NCI-H1417 treated with DMSO at 0.1 percent for 48 hours (cell line): ENCODE measurements at places on chromosomes 13 and 19.

- DNase-seq = no peak
These were observed 808.6 kb upstream of the ARGLU1 start for GRCh38 chr13:107376341-107377125.

- no peak for DNase-seq
These were observed 48.1 kb downstream of the SCEL start for GRCh38 chr13:77583581-77583980.

DNA sequence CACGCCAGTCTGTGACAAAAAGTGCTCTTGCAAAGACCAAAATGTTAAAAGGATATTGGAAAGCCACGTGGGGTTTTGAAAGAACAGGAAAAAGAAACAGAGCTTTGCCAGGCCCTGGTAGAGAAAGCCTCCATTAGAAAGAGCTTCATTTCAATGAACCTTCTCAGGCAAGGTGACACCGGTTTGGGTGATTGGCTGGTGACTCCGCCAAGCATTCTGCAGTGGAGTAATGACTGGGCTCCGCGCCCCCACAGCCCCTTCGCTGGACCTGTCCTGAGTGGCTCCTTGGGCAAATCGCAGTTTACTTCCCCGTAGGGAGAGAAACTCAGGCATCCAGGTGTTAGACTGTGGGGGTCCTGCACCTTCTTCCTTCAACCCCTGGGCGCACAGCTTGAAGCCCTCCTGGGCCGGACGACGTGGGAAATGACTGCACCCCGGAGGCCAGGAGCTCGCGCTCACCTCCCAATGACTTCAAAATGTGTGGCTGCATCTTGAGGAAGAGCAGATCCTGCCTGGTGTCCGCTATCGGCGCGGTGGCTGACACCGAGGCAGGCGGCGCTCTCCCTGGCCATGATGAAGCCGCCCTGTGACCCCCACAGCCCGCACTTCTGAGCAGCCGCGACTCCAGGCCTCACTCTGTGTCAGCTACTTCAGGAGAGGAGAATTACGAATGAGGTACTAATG, 444.6 kb upstream of the SGCG start:
- DNase-seq = no peak

GRCh38 chr19:53947624-53948023, 15.1 kb upstream of the CACNG8 start:
- no peak for DNase-seq

GRCh38 chr13:100940658-100941057, 266.1 kb upstream of the TMTC4 start:
- DNase-seq = no peak

DNA sequence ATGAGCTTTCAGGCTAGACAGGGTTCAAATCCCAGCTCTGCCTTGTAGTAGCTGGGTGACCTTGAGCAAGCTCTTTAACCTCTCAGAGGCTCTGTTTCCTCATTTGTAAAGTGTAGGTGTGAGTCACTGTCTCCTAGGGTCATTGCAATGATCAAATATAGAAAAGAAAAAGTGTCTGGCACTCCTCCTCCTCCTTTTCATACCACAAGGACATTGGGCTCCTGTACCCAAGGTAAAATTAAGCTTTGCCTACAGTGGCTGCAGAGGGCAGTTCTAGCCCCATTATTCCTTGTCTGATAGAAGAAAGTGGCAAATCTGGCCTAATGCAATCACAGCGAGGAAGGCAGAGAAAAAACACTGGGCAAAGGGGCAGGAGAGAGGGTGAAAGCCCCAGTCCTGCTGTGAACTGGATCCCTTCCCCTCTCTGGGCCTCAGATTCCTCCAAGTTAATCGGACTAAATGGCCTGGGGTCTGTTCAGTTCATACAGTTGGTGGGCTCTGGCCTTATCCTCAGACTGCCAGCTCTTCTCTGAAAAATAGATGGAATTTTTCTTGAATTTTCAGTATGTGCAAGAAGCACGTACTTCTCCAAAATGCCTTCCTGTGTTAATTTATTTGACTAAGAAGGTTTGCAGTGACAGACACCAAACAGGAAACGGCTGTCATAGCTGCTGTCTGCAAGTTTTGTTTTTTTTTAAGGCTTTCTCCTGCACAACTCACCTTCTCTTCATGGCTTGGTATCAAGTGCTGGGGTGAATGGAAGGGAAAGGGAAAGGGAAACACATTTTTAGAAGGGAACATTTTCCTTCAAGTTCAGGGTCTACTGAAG, 35.3 kb downstream of the RGCC start:
- no peak for DNase-seq

DNA sequence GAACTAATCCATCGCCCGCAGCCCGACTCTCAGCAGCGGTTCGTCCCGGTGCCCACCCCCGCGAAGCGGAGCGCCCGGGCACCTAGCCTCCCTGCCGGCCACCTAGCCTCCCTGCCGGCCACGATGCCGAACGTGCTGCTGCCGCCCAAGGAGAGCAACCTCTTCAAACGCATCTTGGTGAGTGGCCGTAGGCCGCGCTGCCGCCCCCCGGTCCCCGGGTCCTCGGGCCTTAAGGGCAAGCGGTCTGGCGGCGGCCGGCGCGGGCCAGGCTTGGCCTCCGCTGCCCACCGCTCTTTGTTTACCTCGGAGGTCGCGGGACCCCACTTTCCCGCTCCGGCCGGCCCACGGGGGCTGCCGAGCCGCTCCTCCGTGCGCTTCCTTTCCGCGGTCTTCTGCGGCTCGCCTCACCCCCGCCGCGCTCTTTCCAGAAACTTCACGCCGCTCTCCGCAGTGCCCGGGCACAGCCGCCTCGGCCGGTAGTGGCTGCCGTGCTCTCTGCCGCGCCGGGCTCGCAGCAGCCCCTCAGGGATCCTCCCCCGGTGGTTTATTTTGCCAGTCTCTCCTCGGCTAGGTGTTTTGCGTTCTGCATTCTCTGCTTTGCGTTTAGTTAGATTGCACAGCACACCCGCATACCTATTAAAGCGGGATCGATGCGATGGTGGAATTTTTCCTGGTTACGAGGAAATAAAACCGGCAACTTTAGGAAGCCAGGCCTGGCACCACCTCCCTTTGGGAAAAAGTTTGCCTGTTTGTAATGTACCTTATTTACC, 524 bp downstream of the NAA16 start:
- DNase-seq = no peak

- DNase-seq = no peak
These were observed 119.1 kb downstream of the IER2 start for GRCh38 chr19:13269348-13269747.

DNA sequence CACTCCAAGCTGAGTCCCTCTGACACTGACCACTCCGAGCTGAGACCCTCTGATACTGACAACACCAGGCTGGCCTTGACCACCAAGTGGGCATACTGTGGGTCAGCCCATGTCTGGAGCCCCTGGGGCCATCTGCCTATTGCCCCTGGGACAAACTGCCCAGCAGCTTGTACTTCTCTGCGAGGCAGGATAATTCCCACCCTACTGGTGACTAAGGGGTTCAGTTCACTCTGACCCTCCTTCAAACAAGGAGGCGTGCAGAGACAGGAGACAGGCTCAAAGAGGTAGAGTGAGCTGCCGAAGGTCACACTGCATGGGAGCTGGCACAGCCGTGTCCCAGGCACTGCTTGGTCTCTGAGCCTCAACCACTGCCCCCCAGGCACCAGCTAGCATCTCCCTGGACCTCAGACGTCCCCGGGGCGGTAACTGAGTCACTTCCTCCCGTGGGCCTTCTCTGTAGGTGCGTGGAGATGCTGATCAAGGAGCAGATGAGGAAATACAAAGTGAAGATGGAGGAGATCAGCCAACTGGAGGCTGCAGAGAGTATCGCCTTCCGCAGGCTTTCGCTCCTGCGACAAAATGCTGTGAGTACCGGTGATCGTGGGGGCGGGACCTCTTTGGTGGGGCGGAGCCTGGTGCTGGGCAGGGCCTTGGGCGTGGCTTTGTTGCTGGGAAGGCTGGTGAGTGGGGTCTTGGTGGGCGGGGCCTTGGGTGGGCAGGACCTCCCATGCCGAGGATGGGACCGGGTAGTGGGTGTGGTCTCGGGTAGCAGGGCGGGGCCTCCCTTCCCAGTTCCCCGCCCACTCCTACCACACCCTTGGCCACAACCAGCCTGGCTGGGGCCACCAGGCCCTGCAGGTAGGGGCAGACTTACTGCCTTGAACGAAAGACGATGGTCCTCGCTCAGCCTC, 5.8 kb upstream of the USE1 start:
- no peak for DNase-seq

DNA sequence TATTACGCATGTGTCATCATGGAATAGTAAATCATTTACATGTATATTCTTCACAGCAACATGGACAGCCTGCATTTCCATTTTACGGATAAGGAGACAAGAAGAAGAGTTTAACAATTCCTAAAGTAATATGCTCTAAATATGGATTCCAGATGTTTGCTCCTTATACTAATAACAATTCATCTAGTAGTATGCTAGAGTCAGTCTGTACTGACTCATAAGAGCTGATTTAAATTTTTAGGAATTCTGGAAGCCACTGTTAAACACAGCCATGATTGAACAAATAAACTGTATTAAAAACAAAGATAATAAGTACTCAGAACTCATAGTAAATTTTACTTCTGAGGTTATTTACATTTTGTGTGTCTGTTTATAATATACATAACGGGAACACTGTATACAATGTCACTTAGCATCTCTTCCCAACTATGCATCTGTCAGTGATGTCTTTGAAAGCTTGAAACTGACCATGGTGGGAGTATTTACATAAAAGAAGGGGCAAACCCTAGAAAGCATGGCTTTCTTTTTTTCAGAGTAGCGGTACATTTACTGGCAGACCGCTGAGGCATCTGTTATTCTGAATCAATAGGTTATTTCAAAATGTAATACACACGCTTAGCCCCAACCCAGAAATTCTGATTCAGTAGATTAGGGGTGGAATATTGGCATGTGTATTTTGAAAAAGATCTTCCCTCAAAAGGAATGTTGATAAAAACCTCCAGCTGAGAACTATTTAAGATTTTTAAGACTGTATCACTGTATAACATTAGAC, 12.9 kb downstream of the ZC3H13 start:
- no peak for DNase-seq

GRCh38 chr13:50359041-50359367, 343.8 kb downstream of the KCNRG start:
- no peak for DNase-seq

DNA sequence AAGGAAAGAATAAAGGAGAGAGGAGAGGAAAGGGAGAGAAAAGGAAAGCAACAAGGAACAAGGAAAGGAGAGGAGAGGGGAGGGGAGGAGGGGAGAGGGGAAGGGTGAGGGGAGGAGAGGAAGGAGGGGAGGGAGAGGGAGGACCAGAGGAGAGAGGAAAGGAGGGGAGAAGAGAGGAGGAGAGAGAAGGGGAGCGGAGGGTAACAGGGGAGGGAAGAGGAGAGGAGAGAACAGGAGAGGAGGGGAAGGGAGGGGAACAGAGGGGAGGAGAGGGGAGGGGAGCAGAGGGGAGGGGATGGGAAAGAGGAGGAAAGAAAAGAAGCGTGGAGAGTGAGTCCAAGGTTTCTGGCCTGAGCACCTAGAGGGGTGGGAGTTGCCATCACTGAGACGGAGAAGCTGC, 26.7 kb downstream of the FAAP24 start:
- no peak for DNase-seq
